ENCODE measurements at places on chromosomes 16 and 17.

- DNase-seq, result no peak
Measured at GRCh38 chr17:63279498-63280230, 166.4 kb downstream of the CYB561 start.

GRCh38 chr17:34406226-34406625 lies 43.2 kb upstream of the CCL1 start:
- no peak for DNase-seq

GRCh38 chr16:87457709-87458423 lies 35.0 kb downstream of the ZCCHC14 start:
- DNase-seq, result no peak

DNA sequence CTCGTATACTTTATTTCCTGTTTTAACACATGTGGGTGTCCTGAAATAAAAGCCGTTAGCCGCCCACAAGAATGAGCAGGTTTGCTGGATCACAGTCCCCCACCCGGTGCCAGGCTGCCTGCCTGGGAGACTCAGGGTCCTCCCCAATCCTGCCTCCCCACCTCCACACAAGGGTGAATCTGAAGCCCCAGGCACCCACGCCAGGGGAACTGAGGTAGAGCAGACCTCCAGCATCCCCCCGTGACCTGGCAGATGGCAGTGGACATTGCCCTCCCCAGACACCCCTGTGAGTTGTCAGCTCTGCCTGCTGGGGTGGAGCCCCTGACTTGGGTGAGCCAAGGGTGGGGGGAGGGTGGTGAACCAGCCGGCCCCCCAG lies 114.8 kb downstream of the METRNL start:
- no peak for DNase-seq

GRCh38 chr17:44353672-44354331 lies 8.7 kb downstream of the GRN start:
- peak; percentile 41 for DNase-seq

DNA sequence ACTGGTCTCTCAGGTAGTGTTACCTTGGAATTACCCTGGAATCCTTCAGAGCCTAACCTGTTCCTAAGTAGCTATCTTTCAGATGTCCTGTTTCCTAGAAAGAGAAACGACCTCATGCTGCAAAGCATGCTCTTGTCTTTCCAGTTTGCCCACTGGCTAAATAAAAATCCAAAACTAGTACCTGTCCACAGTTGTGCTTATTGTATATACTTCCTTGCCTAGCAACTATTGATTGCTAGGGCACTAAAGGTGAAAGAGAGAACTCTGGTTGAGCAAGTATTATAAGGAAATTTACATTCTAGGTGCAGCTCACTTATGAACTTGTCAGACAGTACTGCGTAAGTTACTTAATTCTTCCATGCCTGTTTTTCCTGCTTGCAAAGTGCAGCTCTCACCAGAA lies 38.5 kb downstream of the LIG3 start:
- DNase-seq, result no peak

GRCh38 chr17:35809855-35810461 lies 674 bp downstream of the TAF15 start:
- DNase-seq, result no peak

DNA sequence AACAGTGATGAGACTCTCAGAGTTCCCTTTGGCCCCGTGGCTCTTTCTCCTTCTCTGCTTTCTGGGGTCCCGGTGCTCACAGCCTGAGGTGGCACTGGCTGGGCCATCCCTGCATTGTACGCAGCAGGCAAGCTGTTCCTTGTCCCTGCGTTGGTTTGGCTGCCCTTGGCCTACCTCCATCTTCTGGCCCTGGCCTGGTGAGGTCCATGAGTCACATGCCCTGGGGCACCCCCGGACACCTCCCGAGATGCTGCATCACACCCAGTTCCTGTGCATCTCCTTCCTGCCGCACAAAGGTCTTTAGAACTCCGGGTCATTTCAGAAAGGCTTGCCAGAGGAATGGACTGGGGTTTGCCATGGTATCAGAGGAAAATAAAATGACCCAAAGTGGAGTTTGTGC lies 9.5 kb downstream of the SULT1A2 start:
- DNase-seq, result no peak

DNA sequence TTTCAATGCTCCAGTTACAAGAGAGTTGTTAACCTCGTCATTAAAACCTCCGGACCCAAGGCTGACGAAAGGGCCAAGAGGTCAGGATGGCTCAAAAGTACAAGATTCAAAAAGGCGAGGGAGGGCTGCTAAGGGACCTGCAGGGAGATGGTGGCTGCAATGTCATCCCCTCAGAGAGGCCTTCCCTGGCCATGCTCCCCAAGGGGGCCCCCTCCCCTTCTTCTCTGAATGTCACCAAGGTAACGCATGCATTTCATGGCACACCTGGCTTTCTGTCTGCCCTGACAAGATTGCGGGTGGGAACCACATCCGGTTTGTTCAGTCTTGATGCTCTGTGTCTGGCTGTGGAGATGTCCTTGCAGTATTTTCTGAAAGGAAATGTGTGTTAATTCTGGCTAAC lies 89.9 kb downstream of the C16orf78 start:
- DNase-seq, result peak; percentile 78

GRCh38 chr17:46163316-46163715 lies 29.9 kb downstream of the KANSL1 start:
- no peak for DNase-seq

GRCh38 chr16:27426423-27427408 lies 24.7 kb downstream of the IL21R start:
- DNase-seq, result peak; percentile 67

GRCh38 chr16:65537336-65537735 lies 415.5 kb upstream of the CDH11 start:
- no peak for DNase-seq

GRCh38 chr17:28335959-28336871 lies 654 bp downstream of the TNFAIP1 start:
- peak; percentile 25 for DNase-seq

DNA sequence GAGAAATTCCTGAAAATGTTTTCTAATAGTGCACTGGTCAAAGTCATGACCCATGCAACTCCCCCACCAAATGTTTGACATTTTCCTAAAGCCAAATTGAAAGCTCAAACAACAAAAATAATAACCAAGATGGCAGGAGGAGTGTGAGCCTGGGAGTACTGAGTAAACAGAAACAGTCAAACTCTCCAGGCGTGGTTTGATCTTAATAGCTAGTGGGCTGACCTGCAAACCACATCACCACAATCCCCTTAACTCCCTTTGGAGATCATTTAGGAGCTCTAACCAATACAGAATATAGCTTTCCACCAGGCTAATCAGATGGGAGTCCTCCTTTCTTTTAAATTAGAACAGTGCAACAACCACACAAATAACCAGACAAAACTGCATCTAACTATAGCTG lies 19.2 kb upstream of the MEIOC start:
- no peak for DNase-seq

DNA sequence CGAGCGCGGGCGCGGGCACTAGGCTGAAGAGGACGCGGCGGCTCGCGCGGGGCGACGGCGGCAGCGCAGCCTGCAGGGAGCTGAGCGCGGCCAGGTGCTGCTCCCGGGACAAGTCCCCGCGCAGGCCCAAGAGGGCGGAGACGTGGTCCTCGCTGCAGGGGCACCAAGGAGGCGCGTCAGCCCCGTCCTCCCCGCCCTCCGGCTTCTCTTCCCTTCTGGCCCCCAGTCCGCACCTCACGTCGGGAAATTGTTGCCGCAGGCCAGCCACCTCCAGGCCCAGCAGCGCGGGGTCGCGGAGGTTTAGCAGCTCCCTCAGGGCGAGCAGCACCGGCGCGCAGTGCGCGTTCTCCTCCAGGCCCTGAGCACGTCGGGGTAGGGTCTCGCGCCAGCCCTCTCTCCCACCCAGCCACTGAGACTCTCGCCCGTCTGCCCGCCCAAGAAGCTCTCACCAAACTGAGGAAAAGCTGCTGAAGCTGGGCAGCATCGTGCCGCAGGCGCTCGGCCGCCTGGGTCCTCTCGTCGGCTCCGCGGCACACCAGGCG lies 761 bp upstream of the MATCAP1 start:
- no peak for DNase-seq

DNA sequence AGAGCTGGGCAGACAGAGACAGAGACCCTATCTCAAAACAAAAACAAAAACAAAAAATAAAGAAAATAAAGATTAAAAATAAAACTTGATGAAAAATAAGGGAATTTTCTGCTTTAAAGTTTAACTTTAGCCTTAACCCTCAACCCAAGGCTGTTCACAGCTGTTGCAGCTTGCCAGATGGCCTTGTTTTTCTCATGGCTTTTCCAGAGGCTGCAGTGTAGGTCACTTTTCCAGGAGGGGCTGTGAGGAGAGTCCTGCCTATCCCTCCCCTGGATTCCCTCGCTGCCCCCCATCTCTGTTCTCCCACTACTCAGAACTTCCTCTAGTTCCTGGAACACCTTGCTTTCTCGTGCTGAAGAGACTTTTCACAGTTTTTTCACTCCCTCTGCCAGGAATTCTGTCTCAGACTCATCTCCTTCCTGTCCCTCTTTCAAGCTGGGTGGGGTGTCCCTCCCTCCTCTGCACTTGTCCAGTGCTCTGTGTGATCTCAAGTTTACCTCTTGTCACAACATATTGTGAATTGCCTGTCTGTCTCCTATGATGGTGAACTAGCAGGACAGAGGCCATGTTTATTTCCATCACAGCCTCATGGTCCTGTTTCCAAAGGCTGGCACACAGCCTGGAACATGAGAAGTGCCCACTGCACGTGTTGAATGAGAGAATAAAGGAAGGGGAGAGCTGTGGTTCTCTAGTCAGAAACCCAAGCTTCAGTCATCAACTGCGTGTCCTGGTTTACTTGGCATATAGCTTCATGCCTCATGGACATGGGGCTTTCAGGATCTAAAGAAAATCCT lies 69.9 kb upstream of the MSI2 start:
- no peak for DNase-seq

DNA sequence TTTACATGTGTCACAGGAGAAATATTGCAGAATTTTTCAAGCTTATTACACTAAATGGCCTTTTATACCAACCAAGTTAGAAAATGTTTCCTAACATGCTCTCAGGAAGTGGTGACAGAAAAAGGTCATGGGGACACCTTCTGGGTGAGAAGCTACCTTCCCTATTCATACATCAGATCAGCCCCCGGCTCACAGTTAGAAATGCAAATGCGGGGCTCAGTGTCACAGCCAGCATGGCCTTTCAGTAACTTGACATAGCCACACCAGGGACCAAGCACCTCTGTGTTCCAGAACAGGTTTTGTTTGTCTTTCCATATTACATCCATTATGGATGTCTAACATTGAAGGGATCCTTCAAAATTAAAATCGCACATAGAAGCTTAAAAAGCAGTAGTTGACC lies 59.5 kb downstream of the CHD9NB start:
- no peak for DNase-seq

GRCh38 chr17:79722787-79723186 lies 8.0 kb upstream of the ENPP7 start:
- DNase-seq, result no peak

DNA sequence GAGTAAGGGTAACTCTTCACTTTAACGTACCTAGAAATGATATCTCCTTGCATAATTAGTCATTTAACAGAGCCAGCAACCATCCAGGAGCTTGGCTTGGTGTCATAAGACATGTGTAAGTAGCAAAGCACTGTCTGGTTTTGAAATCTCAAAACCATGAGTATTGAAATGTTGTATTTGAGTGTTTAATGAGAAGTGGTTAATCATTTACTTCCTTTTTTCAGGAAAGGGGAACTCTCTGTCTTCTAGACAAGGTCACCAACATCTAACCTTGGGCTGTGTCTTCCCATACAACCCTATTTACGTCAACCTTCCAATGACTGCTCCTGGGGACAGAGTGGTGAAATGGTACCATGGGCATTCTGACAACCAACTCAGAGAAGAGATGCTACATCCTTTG lies 27.1 kb downstream of the PMP22 start:
- no peak for DNase-seq

Measured in stimulated activated naive CD8-positive, alpha-beta T cell treated with anti-CD3 and anti-CD28 coated beads, Interleukin-15, amount 100 ng/mL, for 72 hours (primary cell).